ENCODE measurements at places on chromosomes 4 and X.

- DNase-seq, result no peak
Observed at GRCh38 chr4:44674471-44674870, 3.7 kb upstream of the GUF1 start.

- no peak for DNase-seq
Observed at GRCh38 chrX:73766431-73766795, 203.4 kb downstream of the CHIC1 start.

- DNase-seq, result no peak
Observed at GRCh38 chrX:42094218-42094617, 170.9 kb upstream of the CASK start.

DNA sequence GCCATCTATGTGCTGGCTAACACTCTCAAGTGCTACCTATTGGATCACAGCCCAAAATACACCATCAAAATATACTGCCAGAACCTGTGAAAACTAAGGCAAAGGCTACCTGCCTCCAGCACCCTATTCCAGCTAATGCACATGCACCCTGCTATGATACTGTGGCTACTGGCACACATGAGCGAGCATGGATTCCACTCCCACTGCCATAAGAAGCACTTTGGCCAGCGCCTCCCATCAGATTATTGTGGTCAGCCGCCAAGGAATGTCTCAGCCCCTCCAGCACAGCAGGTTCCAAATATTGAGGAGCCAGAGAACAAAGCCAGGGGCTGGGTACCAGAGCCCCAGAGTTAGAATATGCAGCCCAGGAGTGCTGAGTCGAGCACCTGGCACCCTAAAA lies 32.5 kb upstream of the TMPRSS11F start:
- no peak for DNase-seq

GRCh38 chrX:19331831-19332230 lies 11.9 kb upstream of the PDHA1 start:
- no peak for DNase-seq
